Osteocyte (in vitro differentiated cells): ENCODE measurements at places on chromosomes 5 and 9. TPM values are rescaled to one million over a fixed set of nuclear protein-coding genes. Genes with fewer than 3 reads are reported as not detected.

Gene CDH18
- total RNA-seq = not detected in 2 replicates

Gene CDC20B
- not detected in 2 replicates for total RNA-seq

Gene PTPRD
- total RNA-seq = 4.4 and 5.4 TPM in 2 replicates

Gene DNAJC21
- 37.5 and 39.5 TPM in 2 replicates for total RNA-seq

Gene MTX3
- total RNA-seq = 12.7 and 14.2 TPM in 2 replicates

Gene BSPRY
- total RNA-seq = not detected in 2 replicates

Gene LCN9
- not detected in 2 replicates for total RNA-seq

Gene FOXD1
- 64.1 and 73.4 TPM in 2 replicates for total RNA-seq

DNA sequence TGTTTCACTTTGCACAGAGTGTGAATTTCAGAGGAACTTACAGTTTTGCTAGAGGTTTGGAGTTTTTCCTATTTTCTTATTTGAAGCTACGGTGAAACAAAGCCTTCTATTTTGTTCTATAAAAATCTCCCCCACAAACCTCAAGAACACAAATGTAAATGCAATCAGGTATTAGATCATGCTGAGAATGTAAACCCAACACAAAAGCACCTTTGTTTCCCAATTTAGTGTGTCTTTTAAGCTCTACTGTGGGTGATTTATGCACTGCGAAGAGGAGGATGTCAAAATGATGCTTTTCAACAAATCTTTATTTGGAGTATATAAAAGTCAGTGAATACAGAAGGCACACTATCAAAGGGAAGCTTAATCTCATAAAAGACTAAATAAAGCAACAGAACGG, 4.3 kb upstream of the DRD1 start:
- DNase-seq = no peak

GRCh38 chr9:16627967-16628366, 242.5 kb downstream of the BNC2 start:
- no peak for DNase-seq

DNA sequence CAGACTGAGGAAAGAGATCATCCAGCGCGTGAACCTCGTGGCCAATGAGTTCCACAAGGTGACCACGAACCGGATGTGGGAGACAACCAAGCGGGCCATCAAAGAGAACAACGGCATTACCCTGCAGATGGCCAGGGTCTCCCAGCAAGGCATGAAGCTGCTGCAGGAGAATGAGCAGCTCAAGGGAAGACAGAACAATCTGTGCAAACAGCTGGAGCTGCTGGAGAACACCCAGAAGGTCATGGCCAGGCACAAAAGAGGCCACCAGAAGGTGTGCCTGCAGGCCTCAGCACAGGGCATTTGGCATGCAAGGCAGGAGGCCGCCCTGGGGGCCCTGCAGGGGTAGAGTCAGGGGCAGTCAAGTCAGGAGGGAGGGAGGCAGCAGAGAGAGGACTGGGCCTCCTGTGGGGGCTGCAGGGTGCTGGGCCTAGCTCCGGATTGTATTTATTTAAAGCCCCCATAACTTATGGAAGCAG, 4.2 kb downstream of the PTRH1 start:
- DNase-seq = no peak

GRCh38 chr9:12723409-12724028, 30.3 kb downstream of the TYRP1 start:
- no peak for DNase-seq

DNA sequence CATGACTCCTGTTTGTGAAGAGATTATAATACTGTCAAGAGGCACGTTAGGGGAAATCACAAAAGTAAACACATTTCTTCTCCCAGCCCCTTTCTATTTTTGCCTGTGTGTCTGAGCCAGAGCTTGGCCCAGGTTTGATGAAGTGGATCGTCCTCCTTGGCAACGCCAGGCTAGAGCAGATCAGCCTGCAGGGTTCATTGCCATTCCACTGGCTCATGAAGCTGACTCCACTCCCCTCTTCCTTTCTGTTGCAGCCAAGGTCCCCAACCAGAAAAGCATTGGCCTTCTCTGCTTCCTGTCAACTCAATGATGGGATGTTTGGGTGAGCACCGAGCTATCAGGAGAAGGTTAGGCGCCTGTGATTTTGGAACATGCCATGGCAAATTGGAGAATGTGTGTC, 3.3 kb downstream of the ADRB2 start:
- no peak for DNase-seq

GRCh38 chr5:115087951-115088350, 81.8 kb downstream of the TRIM36 start:
- no peak for DNase-seq

DNA sequence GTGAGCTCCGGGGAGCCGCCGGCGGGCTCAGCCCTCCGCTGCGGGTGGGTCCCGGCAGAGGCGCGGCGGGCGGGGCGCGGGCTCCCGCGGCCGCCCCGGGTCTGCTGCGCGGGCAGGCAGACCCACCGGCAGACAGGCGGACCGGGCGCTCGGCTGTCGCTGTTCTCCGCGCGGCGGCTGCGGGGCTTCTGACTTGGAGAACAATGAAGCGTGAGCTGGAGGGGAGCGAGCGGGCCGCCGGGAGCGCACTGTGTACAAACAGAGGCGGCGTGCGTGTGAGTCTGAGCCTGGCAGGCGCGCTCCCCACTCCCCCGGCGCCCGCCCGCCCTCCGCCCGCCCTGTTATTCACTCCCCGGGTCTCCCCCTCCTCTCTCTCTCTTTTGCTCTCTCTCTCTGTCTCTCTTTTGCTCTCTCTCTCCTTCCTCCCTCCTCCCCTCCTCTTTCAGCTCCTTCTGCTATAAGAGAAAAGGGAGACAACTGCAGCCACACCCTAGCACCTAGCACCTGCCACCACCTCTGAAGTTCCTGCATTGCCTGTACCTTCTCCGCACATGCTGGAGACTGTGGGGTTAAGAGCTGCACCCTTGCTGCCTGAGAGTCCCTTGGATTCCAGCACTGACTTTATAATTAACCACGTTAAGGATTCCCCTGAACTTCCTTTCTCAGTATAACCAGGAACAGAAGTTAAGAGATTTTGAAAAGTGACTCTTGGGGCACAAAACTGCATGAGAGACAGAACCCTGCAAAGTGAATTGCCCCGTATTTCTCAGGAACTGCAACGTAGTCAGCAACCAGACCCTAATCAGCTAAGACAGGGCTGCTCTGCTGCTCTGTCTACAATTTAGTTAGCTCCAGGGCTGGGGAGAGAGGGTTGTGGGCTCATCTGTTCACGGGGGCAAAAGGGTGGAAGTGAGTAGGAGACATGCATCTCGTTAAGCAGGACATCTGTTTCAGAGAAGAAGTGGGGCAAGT, at the start of gene EDIL3:
TSS of gene EDIL3 (minus strand) at position 277 of the 972 bp plus-strand sequence. CDS start 506 bp downstream, outside the sequence.
- peak; percentile 90 for DNase-seq

DNA sequence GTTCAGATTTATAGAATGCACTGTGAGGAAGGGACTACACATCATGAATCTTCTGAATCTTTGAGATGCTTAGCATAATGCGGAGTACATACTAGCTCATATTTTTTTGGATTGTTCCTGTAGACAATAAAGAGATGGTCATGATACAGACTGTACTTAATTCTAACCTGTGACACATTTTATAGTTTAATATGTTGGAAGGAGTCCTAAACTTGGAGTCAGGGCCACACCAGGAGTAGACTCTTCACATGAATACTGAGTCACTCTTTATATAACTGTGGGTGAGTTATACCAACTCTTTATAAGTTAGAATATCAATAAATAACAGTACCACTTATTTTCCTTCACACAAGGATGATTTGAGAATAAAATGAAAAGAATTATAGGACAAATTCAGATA, 16.9 kb downstream of the C9orf85 start:
- DNase-seq = no peak

- DNase-seq = no peak
Observed at GRCh38 chr5:68189613-68190012, 25.9 kb upstream of the PIK3R1 start.

- DNase-seq = no peak
Observed at GRCh38 chr5:125891061-125891725, 532.0 kb upstream of the GRAMD2B start.

- DNase-seq = no peak
Observed at GRCh38 chr9:135969064-135969683, 8.0 kb upstream of the UBAC1 start.

GRCh38 chr9:72139226-72139625, 10.0 kb upstream of the GDA start:
- DNase-seq = no peak

GRCh38 chr9:89702401-89702800, 97.6 kb downstream of the GADD45G start:
- DNase-seq = no peak

DNA sequence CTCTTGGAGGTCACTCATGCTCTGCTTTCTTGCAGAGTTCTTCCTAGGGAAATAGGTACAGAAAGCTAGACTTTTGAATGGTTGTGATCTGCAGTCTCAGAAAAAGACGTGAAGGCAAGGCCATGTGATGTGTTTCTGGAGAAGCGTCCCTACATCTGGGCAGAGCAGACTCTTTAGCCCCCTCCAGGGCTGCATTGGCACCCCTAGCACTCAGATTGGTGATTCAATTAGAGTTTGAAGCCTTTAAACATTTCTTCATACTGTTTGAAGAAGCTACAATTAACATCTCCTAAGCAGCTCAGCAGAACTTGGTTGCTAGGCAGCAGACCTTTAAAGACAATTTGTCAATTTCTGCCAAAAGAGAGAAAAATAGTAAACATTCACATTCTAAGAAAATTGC, 21.6 kb downstream of the JADE2 start:
- DNase-seq = no peak

- DNase-seq = no peak
Observed at GRCh38 chr5:33341351-33341750, 99.4 kb upstream of the TARS1 start.

DNA sequence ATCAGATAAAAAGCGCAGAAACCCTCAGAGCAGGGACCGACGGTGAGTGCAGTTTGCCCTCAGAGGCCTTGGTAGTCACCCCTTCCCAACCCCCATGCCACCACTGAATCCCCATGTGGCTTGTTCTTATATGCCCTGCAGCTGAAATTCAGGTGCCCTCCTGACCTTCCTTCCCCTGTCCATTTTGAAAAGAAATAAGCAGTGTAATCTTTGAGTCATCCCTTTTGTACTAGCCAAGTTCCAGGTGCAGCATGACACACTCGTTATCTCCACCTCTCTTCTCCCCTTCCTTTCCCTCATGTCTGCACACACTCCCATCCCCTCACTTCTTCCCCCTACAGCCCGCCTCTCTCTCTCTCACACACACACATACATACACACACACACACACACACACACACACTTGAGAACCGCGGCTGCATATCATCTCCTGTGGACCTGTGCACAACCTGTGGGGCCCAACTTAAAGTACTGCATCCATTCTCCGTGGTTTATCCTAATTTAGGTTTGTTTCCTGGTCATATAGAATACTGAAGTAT, 53.1 kb downstream of the SYK start:
- DNase-seq = peak; percentile 25

GRCh38 chr5:13910637-13911288, 33.7 kb downstream of the DNAH5 start:
- DNase-seq = no peak

DNA sequence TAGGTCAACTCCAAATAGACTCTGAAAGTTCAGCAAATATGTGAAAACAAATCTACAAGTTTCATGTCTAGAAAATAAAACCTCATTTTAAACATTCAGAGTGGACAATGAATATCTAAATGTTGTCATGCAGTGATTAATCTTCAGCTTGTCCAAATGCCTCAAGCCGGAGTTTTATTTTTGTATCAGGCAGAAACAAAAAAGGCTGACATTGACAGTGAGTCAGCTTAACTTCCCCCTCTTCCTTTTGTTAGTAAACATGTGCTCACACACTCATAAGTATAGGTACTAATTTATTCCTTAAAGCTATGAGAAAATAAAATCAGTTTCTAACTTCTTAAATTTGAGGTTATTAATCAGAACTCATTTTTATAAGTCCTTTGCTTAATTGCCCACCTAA, 467.9 kb upstream of the DAB2 start:
- no peak for DNase-seq

DNA sequence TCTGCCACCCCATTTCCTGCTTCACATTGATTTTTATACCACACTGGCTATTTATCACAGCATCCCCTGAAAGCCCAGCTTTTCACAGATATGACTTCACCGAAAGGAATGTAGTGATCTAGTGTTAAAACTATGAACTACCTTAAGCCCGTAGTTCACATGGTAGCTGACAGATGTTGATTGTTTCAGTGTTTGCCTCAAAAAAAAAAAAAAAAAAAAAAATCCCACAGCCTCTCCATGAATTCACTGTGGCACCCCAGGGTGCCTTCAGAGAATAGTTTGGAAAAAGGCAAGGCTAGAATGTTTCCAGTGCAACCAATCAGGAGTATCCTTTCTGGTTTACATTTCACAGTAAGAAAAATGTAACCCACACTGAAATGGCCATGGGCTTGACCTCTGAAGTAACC, 37.1 kb downstream of the GLIS3 start:
- no peak for DNase-seq

DNA sequence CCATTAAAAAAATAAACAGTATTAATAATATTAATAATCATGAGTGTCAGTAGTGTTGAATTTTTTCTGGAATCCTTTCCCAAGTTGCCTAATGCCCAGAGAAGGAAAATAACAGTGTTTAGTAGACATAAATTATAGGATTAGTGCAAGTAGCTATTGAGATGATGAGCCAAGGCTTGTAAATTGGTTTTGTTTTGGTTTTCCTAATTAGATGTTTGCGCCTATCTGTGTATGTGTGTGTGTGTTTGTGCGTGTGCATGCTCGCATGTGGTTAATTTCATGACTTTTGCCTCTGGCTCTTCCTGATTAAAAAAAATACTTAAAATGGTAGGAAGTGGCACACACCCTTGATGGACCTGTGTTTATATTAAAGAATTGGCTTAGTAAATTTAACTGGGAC, 55.4 kb downstream of the FXN start:
- no peak for DNase-seq

GRCh38 chr5:66967826-66968262, 228.8 kb downstream of the CD180 start:
- no peak for DNase-seq

- no peak for DNase-seq
Observed at GRCh38 chr5:31153521-31153920, 40.0 kb upstream of the CDH6 start.

DNA sequence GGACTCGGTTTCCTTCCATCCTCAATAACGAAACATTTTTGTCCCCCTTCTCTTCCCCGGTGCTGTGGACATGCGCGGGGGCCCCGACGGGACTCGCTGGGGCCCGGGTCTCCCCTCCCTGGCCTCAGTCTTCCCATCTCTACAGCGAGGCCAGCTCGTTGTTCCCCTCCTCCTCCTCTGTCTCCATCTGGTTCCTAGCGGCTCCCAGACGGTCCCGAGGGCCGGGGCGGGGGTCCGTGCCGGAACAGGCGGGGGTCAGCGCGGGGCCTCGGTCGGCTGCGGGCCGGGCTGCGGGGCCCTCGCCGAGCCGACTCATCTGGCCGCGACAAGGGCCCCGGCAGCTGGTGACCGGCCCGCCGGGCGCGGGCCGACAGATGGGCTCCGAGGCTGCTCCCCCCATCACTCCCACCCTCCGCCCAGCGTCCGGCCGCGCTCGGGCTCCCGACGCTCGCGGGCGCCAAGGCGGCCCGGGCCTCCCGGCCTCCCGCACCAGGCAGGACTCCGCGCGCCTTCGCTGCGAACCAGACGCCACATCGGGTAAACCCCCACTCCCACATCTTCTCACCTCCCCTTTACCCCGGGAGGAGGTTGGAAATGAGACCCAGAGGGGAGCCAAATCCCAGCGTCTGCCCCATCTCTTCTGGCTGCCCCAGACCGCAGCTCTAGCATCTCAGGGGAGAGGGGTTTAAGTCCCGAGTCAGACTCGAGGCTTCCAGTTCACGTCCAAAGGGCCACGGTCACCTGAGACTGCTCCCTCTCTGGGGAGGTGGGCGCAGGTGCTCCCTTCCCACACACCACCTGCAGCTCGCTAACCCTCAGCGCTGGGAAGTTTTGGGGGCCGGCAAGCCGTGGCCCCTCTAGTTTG, 8.1 kb downstream of the BARHL1 start:
- no peak for DNase-seq

GRCh38 chr5:108560581-108560980, 178.7 kb upstream of the FBXL17 start:
- DNase-seq = no peak

- DNase-seq = no peak
Observed at GRCh38 chr9:125240649-125240999, 519 bp downstream of the HSPA5 start.
